ENCODE measurements at places on chromosomes 7 and 10.

DNA sequence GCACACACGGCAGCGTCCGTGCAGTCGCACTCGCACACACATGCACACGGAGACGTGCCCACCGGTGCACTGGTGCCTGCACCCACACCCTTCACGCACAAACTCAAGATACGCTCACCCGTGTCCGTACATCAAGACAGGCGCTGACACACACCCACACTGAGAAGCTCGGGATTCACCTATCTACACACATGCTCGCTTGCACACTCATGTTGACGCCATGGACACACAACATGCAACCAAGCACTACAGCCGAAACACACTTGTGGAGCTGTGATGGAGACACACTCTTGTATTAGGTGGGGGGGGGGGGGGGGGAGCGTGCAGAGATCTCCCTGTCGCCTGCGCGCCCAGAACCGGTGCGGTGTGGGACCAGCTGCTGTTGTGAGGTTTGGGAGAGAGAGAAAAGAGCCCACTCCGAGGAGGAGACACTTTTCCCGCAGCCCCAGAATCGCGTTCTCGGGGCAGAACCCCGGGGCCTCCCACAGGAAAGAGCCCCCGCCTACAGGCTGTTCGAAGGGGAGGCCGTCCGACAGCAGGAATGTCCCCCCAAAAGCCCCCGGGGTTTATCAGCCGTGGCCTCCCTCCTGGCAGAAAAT, 605 bp upstream of the NFKB2 start:
- peak; percentile 77 for DNase-seq

GRCh38 chr10:103241262-103242011, 4.2 kb upstream of the RPEL1 start:
- DNase-seq: no peak

DNA sequence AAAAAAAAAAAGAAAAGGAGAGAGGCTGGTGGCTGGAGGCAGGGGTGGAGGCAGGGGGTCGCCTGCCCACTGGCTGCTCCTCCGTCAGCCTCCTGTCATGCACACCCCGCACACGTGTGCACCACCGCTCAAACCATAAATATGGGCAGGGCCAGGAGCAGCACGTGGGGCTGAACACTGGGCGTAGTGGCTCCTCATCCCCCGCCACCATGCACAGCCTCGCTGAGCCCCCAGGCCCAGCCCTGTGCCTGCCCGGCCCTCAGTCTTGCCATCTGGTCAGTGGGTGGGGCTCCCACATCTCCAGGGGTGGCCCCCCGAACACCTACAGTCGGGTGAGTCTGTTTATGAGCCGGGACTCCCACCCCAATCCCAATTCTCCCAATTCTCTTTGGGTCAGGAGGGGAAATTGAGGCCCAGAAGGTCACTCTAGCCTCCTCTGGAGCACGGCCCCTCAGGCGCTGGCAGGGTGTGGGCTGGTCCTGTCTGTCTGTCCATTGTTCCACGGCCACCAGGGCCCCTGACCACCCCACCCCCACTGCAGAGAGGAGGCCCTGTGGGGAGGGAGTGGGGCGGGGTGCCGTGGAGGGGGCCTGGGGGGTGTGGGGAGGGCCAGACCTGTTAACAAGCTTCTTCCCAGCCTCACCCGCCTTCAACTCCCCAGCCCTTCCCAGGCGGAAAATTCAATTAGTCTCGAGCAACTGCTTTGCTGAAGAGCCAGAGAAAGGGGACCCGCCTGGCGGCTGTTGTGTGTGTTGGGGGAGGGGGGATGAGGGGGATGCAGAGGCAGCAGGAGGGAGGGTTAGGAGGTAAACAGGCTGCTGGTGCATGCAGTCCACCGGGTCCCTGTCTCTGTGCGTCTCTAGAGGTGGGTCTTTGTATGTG, 19.5 kb upstream of the GRIFIN start:
- no peak for DNase-seq

GRCh38 chr7:137685433-137686164, 161.2 kb downstream of the DGKI start:
- DNase-seq: no peak

- no peak for DNase-seq
Measured at GRCh38 chr7:2665359-2665791, 22.6 kb upstream of the AMZ1 start.

DNA sequence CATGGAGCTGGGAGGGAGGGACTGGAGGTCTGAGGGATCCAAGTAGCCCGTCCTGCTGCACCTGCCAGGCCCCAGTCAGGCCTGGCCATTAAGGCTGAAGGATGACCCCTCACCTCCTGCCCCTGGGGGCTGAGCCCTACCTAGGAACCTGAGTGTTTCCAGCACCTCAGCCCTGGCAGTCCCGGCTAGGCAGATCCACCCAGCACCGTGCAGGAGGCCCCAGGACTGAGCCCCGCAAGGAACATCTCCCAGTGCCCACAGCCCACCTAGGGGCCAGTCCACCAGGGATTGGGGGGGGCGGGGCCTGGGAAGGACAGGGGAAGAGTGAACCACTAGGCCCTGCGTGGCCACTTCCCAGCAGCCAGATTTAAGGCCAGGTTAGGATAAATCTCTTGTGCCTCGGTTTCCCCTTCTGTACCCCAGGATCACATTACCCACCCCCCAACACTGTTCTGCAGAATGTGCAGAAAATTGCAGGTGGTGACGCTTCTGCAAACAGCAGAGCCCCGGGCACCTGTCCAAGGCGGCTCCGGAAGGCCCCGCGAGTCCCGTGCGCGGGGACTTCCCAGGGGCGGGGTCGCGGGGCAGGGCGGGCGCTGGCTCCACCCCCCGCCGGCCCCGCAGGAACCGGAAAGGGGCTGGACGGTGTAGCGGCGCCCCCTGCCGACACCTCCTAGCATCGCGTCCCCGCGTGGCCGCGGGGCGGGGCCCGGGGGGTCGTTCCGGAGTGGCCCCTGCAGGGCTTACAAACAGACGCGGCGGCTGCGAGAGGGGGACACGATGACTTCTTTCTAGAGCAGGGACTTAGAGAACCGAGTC, 55.9 kb downstream of the PWWP2B start:
- peak; percentile 92 for DNase-seq

- no peak for DNase-seq
Measured at GRCh38 chr10:58347967-58348366, 13.2 kb downstream of the UBE2D1 start.
